Neural crest cell (in vitro differentiated cells): ENCODE measurements at places on chromosomes 12 and 14. TPM values are rescaled to one million over a fixed set of nuclear protein-coding genes. Genes with fewer than 3 reads are reported as not detected.

- no peak overlapping the region for H3K27ac ChIP-seq
- no peak overlapping the region for H3K4me3 ChIP-seq
- no peaks in the 10 kb centered on the region for H3K27me3 ChIP-seq
- peaks cover 25% of the 10 kb centered on the region for H3K36me3 ChIP-seq
These were observed 47.8 kb downstream of the RDH12 start for GRCh38 chr14:67749341-67750084.

DNA sequence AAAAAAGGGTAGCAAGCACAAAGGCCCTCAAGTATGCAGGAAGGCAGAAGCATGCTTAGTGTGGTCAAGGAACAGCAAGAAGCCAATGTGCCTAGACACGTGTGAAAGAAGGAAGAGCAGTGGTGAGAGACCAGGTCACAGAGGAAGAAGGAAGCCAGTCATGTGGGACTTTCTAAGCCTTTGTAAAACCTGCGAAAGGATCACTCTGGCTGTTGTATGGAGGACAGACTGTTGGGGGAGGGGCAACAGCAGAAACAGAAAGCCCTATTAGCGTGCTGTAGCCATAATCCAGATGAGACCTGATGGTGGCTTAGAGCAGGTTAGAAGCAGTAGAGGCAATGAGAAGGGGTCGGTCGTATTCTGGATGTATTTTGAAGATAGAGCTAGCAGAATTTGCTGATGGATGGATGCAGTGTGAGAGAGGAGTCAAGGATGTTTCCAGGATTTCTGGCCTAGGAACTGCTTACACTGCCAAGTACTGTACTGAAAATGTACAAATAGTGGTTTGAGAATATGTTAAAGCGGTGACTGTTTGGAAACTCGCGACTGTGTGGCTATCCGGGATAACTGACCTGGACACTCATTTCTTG, 5.7 kb upstream of the MLF2 start:
- H3K36me3 ChIP-seq, result no peaks in the 10 kb centered on the region
- H3K4me1 ChIP-seq, result peaks cover 49% of the 10 kb centered on the region
- H3K4me3 ChIP-seq, result peak overlapping the region; percentile 8
- DNase-seq, result no peak
- no peaks in the 10 kb centered on the region for H3K27me3 ChIP-seq
- peak overlapping the region; percentile 64 for H3K27ac ChIP-seq

- no peaks in the 10 kb centered on the region for H3K27me3 ChIP-seq
- H3K27ac ChIP-seq, result no peak overlapping the region
- DNase-seq, result no peak
- H3K4me1 ChIP-seq, result peaks cover 5% of the 10 kb centered on the region
These were observed 940.2 kb downstream of the GALC start for GRCh38 chr14:87052646-87053225.

DNA sequence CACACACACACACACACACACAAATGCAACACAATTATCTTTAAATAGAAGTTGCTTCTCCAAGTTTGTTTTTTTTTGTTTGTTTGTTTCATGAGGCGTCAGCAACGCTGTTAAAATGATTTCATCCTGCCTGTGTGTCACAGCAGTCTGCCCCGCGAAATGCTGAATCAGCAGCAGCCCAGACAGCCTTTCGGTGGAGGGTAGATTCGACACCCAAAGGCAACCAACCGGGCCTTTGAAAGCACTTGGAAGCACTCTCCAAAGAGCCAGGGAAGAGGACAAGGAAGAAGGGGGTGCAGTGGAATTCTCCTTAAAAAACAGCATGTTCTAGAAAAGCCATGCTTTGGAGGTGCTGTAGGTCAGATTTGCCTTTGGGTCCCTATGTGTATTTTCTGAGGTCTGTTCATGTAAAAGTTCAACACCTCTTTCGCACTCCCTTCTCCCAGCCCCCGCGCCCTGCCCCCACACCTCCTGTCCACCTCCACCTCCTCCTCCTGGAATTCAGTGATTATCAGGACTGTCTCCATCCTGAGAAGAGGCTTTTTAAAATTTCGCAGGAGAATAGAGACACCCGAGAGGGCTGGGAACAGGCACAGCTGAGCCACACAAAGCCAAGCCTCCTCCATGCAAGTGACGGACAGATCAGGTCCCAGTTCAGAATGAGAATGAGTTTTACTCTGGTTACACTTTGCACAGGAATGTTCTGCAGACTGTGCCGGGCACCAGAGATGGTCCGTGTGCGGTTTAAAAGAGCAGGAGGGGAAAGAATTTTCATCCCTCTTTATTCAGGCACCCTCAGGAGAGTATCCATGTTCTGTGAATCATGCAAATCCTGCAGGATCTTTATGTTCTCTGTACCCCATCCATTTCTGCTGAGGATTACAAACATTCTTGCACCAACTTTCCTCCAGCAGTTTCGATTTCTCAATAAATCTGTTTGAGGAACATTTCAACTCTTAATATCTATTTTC, 177.9 kb downstream of the ETV6 start:
- peak overlapping the region; percentile 90 for H3K27ac ChIP-seq
- no peaks in the 10 kb centered on the region for H3K36me3 ChIP-seq
- H3K4me1 ChIP-seq, result peaks cover 29% of the 10 kb centered on the region
- no peak overlapping the region for H3K4me3 ChIP-seq

GRCh38 chr12:32446316-32447119, 47.2 kb downstream of the FGD4 start:
- no peak overlapping the region for H3K4me3 ChIP-seq
- no peaks in the 10 kb centered on the region for H3K27me3 ChIP-seq
- H3K4me1 ChIP-seq, result peaks cover 24% of the 10 kb centered on the region

DNA sequence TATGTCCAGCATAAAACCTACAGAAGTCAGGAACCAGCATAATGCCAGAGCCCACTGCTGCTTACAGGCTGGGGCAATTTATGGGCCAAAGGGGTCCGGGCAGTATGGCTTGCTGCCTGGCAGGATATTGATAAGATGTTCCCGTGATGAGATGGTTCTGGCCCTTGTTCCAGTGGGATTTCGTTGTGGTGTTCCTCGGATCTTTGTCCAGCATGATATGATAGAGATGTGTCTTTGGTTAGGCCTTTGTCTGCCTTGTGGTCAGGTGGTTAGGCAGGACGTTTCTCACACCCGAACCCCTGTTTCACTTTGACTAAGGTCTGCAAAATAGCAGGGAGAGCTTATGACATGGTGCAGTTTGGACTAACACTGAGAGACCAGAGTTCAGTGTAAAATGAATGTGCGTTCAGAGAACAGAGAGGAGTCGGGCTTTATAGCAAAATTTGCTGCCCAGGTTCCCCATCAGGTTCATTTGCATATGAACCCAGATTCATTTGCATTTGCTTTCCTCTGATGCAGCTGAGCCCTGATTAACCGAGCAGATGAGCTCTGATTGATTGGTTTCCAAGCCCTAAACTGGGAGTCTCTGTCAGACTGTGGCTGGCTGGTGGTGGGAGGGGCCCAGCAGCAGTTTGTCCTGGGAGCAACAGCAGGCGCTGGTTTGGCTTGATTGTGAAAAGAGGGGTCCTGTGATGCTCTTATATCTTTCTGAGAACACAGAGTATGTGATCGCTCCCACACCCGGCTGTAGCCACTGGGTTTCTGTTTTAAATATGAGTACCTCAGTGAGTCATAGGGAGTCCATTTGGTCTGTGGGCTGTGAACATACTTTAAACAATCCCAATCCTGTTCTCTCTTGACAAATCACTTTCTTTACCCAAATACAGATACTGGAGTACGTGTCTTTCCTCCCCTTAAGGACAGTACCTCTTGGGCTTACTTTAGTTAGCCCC, 156.3 kb upstream of the PZP start:
- no peak for DNase-seq
- peaks cover 12% of the 10 kb centered on the region for H3K4me1 ChIP-seq
- H3K4me3 ChIP-seq, result no peak overlapping the region
- peaks cover 2% of the 10 kb centered on the region for H3K36me3 ChIP-seq
- no peaks in the 10 kb centered on the region for H3K27me3 ChIP-seq

- H3K27me3 ChIP-seq, result no peaks in the 10 kb centered on the region
- H3K27ac ChIP-seq, result no peak overlapping the region
- no peak for DNase-seq
- H3K4me1 ChIP-seq, result peaks cover 25% of the 10 kb centered on the region
- H3K36me3 ChIP-seq, result no peaks in the 10 kb centered on the region
These were observed 148.3 kb downstream of the CRADD start for GRCh38 chr12:93825501-93825888.

DNA sequence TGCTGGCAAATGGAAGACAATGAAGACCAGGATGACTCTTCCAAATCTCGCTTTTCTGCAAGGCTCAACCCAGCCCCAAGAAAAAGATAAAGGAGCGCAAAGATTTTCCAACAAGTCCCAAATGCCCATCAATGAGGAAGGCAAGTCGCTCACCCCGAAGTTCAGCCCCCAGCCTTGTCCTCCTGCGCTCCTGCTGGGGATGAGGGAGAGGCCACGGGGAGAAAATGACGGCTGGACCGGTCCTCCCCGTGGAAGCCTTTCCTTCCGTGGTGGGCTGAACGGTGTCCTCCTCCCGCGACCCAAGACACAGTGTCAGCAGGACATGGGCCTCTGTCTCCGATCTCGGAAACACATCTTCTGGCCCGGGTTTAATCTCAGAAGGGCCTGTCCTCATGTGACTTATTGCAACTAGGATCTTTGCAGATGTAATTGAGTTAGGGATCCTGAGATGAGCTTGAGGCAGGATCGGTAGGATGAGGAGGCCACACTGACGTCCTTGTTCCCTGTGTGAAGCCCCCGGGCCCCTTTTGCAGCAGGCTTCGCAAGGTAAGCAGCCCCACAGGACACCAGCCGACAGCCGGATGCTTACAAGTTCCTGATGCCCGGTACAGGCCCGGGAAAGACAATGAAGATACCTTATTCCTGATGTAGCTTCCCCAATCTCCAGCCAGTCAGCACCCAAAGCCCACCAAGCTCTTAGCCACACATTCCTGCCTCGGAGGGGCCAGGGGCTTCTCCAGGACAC, 64.2 kb downstream of the GALNT9 start:
- no peaks in the 10 kb centered on the region for H3K36me3 ChIP-seq
- DNase-seq, result no peak
- H3K4me1 ChIP-seq, result no peaks in the 10 kb centered on the region
- peaks cover 5% of the 10 kb centered on the region for H3K27me3 ChIP-seq

DNA sequence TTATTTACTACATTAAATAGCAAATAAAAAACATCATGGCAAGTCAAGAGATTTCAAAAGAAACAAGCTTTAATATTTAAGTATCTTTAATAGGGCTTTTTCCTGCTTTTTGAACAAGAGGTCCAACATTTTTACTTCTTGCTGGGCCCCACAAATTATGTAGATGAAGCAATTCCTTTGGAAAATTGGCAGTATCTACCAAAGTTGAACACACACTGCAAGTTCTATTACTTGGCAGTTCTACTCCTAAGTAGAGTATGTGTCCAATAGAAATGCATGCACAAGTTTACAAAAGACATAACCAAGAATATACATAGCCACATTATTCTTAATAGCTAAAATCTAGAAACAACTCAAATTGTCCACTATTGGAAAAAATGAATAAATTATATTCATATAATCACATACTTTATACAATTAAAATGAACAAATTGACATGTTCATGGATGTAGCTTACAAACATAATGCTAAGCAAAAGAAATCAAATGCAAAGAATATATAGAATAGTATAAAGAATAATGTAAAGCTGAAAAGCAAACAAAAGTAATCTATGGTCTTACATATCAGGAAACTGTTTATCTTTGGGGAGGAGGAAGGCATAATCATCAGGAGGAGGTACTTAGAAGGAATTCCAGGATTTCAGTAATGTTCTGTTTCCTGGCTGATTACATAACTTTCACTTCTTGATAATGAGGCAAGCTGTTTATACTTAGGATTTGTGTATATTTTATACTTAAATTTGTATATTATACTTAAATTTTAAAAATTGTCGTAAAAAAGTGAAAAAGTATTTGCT, 6.5 kb upstream of the TMBIM4 start:
- H3K27ac ChIP-seq, result no peak overlapping the region
- no peaks in the 10 kb centered on the region for H3K36me3 ChIP-seq
- no peaks in the 10 kb centered on the region for H3K4me1 ChIP-seq
- DNase-seq, result no peak
- H3K27me3 ChIP-seq, result peaks cover 30% of the 10 kb centered on the region

DNA sequence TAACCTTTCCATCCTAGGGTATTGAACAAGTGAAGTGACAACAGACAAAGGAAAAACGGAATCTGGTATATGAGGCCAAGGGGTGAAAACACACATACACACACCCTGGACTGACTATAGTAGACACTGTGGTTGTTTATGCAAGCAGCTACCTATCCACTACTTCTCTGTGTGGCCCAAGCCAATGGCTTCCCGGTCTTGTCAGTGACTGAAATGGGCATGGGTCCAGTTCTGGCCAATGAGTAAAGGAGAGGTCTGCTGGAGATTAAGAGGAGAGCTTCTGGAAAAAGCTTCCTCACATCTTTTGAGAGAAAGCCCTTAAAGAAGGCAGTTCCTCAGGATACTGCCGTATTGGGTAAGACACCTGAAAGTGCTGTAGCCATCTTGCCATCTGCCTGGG, 19.3 kb downstream of the MBIP start:
- no peak overlapping the region for H3K4me3 ChIP-seq
- H3K27ac ChIP-seq, result no peak overlapping the region
- H3K27me3 ChIP-seq, result no peaks in the 10 kb centered on the region
- DNase-seq, result no peak
- peaks cover 33% of the 10 kb centered on the region for H3K36me3 ChIP-seq
- no peaks in the 10 kb centered on the region for H3K4me1 ChIP-seq

DNA sequence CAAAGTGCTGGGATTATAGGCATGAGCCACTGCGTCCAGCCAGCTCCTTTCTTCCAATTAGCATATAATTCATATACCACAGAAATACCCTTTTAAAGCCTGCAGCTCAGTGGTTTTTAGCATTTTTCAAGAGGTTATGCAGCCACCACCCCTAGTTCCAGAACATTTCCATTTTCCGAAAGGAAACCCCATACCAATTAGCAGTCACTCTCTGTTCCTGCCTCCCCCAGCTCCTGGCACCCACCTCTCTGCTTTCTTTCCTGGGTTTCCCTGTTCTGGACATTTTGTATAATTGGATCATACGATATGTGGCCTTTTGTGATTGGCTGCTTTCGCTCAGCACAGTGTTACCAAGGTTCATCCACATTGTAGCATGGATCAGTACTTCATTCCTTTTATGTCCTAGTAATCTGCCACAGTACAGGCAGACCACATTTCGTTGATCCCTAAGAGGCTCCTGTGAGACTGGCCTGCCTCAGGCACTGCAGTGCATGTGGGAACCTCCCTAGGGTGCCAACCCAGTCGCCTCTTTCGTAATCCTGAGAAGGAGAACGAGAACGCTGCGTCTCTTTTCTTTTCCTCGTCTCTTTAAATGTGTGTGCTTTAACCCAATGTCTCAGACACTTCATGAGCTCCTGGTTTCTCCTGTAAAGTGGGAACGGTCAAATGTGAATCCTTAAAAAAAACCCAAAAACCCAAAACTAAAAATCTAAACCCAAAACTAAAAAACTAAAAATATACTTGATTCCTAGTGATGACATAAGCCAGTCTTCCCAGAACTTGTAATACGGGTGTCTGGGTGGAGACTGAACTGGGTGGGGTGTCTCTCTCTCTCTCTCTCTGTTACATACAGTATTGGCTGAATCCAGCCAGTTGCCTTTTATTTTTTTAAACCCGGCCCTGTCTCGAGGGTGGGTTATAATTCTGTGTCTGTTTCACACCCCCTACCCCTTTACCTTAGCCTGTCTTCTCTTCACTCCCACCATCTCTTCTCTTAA, 14.7 kb downstream of the AACS start:
- no peak overlapping the region for H3K4me3 ChIP-seq
- H3K27ac ChIP-seq, result no peak overlapping the region
- DNase-seq, result no peak
- H3K36me3 ChIP-seq, result peaks cover 24% of the 10 kb centered on the region

Gene ANKRD33
- total RNA-seq, result not detected in 2 replicates

Gene SRRM4
- 9.1 and 10.8 TPM in 2 replicates for total RNA-seq

Gene LHX5
- 1.5 and 1.8 TPM in 2 replicates for total RNA-seq

Gene GPX2
- not detected in 2 replicates for total RNA-seq

Gene SLC6A15
- 2.8 and 3.2 TPM in 2 replicates for total RNA-seq

Gene CLEC6A
- not detected in 2 replicates for total RNA-seq

Gene NGB
- not detected in 2 replicates for total RNA-seq

Gene CLEC14A
- total RNA-seq, result not detected in 2 replicates

Gene OR10AD1
- total RNA-seq, result not detected in 2 replicates
